Stimulated activated CD4-positive, alpha-beta T cell treated with anti-CD3 and anti-CD28 coated beads, Interleukin-1b, Interleukin-23, amount 100 ng/mL, for 48 hours (primary cell): ENCODE measurements at places on chromosomes 3 and 15.
A peak's percentile ranks its signal among the peaks of the same experiment; 100 is the strongest.

GRCh38 chr3:33597257-33597689 is 120.8 kb downstream of the CLASP2 start:
- DNase-seq: no peak

GRCh38 chr15:82539691-82540054 is 584 bp downstream of the RPS17 start:
- no peak for DNase-seq

DNA sequence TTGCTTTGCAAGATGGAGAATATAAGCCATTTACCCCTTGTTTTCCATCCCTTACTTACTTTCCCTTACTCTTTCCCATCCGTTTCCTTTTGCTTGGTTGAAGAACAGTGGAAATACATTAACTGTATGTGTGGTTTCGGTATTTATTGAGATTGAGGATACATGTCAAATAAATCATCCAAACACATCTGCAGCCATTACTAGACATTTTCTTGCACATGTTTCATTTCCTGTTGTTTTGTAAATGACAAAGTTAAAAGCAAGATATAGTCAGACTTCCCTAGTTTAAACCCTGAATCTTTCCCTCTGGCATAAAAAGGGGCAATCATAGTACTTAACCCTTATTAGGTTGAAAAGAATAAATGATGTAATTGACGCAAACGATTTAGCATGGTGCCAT is 82.1 kb upstream of the BCHE start:
- no peak for DNase-seq

DNA sequence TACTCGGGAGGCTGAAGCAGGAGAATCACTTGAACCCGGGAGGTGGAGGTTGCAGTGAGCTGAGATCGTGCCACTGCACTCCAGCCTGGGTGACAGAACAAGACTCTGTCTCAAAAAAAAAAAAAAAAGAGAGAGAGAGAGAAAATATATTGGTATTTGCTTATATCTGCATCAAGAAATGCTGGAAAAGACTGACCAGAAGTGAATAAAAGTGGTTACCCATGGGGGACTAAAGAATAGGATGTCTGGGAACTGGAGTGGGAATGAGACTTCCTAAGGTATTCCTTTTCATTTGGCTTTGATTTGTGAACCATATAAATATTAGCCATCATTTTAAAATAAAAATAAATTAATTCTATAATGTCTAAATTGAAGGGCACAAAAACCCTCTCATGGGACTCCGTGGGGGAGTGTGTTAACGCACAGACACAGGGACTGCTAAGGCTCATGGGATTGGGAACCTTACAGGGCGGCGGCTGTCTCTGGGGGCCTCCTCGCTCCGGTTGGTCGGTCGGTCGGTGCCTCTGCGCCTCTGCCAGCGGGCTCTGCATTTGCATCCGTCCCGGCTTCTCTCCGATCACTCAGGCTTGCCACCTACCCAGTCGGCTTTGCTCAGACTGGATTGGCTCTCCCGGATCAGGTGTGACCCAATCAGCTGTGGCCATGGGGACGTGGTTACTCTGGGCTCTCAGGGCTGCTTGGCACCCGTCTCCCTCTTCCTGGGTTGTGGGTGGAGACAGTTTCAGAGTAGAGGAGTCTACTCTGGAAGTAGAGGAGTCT is 12.7 kb upstream of the TSPAN3 start:
- DNase-seq: peak; percentile 75

- DNase-seq: no peak
These were observed 84.4 kb upstream of the PHLDB2 start for GRCh38 chr3:111774622-111775021.

- DNase-seq: peak; percentile 73
These were observed 135.1 kb upstream of the RASGRP1 start for GRCh38 chr15:38699633-38700230.

DNA sequence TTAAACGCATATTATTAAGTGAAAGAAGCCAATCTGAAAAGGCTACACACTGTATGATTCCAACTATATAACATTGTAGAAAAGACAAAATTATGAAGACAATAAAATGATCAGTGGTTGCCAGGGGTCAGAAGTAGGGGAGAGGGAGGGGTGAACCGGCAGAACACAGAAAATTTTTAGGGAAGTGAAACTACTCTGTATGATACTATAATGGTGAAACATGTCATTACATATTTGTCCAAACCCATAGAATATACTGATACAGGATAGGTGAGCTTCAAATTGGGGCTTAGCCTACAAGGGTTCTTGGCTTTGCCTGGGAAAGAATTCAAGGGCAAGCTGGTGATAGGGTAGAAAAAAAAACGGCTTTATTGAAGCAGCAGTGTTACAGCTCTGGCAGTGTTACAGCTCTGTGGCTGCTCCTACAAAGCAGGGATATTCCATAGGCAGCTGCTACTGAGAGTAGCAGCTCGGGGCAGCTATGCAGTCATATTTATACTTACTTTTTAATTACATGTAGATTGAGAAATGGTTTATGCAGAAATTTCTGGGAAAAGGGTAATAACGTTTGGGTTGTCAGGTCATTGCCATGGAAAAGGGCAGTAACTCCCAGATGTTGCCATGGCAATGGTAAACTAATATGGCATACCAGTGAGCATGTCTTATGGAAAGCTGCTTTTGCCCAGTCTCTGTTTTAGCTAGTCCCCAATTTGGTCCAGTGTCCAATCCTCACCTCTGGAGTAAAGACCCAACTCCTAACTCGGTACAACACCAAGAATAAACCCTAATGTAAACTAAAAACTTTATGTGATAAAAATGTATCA is 125.1 kb upstream of the SLC25A36 start:
- no peak for DNase-seq

DNA sequence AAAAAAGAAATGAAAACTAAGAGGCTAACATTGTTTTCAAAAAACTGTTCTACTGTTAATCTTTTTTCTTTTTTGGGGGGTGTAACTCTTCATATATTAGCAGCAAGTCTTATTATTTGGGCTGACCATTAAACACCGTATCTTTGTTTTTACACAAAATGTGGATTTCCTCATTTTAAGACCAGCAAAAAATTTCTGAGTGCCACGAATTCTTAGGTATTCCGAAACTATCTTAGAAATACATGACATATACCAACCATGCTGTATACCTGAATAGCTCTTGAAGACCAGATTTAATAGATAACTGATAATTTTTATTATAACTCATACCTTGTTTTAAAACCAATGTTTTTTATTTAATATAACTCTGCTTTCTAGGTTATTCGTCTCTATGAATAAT is 620 bp upstream of the TTC23 start:
- no peak for DNase-seq

- DNase-seq: no peak
These were observed 359.7 kb downstream of the FGF12 start for GRCh38 chr3:192367616-192368015.

DNA sequence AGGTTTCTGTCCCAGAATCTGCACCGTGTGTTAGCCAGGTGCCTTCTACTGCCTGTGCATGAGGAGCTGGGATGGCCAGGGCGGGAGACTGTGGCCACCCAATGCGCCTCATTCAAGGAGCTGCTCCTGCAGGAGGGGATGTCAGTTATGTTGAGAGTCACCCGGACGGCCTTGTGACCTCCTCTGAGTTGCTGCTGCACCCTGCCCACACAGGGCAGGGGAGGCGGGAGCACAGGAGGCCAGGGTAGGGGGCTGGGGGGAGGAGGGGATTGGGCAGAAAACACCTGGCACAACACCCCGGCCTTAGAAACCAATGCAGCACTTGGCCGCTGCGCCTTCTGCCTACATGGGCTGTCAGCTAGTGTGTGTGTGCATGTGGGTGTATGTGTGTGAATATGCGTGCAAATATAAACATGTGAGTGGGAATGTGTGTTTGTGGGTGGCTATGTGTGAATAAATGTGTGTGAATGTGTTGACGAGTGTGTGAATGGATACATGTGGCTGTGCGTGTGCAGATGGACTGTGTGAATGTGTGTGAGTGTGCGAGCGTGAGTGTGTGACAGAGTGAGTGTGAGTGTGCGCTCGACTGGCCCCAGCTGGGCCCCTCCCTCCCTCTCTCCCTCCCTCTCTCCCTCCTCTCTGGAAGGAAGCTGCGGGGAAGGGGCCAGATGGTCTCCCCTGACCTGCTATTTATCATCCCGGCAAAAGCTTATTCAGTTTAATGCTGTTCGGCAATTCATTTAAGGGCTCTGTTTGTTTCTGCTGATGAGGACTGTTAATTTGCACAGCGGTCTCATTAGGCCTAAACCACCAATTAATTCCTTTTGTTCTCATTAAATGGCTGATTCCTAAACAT is 106.9 kb downstream of the TLE3 start:
- DNase-seq: no peak

DNA sequence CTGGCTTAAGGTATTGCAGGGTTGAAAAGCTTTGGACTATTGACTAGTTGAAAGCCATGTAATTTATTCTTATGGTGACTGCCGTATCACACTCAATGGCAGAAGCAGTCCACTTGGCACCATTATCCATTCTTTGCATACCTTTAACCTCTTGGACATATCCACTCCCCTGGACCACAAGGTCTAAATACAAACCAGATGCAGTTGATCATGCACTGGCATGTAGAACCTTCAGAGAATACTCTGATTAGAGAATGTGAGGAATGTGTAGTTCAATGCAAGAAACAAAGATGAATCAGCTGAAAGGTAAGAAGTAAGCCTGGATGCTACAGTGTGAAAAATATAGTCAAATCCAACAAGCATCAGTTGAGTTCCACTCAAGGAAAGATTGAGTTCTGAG is 93.1 kb downstream of the FRMD5 start:
- DNase-seq: no peak

GRCh38 chr3:94615275-94616065 is 552.6 kb downstream of the NSUN3 start:
- no peak for DNase-seq

GRCh38 chr3:67654099-67654843 is at the start of gene SUCLG2:
TSS of gene SUCLG2 (minus strand) at chr3:67654612. CDS start at chr3:67654586, 26 bp downstream.
- DNase-seq: peak; percentile 85

- DNase-seq: no peak
These were observed 435.7 kb downstream of the NAALADL2 start for GRCh38 chr3:175294793-175295192.

GRCh38 chr3:45167011-45167911 is 21.1 kb upstream of the CDCP1 start:
- DNase-seq: peak; percentile 91

DNA sequence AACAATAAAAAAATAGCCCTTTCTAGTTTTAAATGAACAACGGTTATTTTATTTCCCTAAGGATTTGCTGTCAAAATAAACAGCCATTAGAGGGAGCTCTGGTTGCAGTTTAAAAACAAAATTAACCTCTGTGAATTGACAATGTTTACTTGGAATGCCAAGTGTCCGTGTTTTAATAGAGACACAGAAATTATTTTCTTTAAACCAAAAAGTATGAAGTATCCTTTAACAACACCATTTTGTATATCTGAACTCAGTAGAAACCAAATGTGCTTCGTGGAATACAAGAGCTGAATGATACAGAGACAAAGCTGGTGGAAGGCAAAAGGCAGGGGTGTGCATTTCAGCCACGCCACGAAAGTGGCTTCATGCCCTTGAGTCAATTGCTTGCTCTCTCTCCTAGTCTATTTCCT is 74.4 kb downstream of the MOBP start:
- no peak for DNase-seq
